Uterine smooth muscle cell (primary cell): ENCODE measurements at places on chromosomes 1 and 21. TPM values are rescaled to one million over a fixed set of nuclear protein-coding genes. Genes with fewer than 3 reads are reported as not detected.

The GJA4 gene
- total RNA-seq: not detected in 2 replicates

The GNG4 gene
- 2.7 and 3.0 TPM in 2 replicates for total RNA-seq

The APCS gene
- not detected in 2 replicates for total RNA-seq

The FCRL4 gene
- not detected in 2 replicates for total RNA-seq

The ABCG1 gene
- 0.44 and 0.50 TPM in 2 replicates for total RNA-seq

The S100A1 gene
- total RNA-seq: not detected in 2 replicates

The AGMAT gene
- 1.1 and 1.8 TPM in 2 replicates for total RNA-seq

The PROK1 gene
- not detected in 2 replicates for total RNA-seq
